Gastrocnemius medialis (tissue), 4 donors: ENCODE measurements at places on chromosomes 7 and 10. TPM values are rescaled to one million over a fixed set of nuclear protein-coding genes. Genes with fewer than 3 reads are reported as not detected.

GRCh38 chr10:119782981-119783664 is 57.3 kb downstream of the INPP5F start:
- no peaks in the 10 kb centered on the region for H3K36me3 ChIP-seq
- DNase-seq: no peak
- H3K27ac ChIP-seq: no peak overlapping the region
- peaks cover 13% of the 10 kb centered on the region for H3K4me1 ChIP-seq
- no peak overlapping the region for H3K4me3 ChIP-seq

DNA sequence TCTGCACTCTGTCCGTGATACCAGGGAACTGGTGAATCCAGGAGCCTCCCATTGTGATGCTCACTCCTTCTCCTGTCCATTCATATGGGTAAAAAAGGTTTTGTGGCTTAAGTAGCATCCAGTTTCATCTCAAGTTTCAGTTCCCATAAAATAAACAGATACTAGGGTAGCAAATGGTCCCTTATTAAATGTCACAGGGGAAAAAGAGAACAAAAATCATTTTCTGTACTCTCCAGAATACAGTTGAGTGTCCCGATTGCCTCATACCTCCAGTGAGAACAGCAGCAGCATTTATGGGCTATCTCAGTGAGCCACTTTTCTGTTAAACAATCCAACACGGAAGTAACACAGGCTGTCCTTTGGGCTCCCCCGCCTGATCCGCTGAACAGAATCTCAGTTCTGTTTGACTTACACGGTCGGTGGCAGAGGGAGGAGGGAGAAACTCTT is 179.6 kb downstream of the CELF2 start:
- DNase-seq: no peak
- no peak overlapping the region for H3K27ac ChIP-seq
- no peaks in the 10 kb centered on the region for H3K27me3 ChIP-seq
- peaks cover 11% of the 10 kb centered on the region for H3K4me1 ChIP-seq
- no peak overlapping the region for H3K4me3 ChIP-seq

The SUN3 gene
- not detected for total RNA-seq

The SAMD9L gene
- 1.2 TPM for total RNA-seq

The SCART1 gene
- total RNA-seq: 0.11 TPM

The KCNMA1 gene
- 96.5 TPM for total RNA-seq

- no peak for DNase-seq
- no peak overlapping the region for H3K4me3 ChIP-seq
- H3K36me3 ChIP-seq: no peaks in the 10 kb centered on the region
- H3K27me3 ChIP-seq: no peaks in the 10 kb centered on the region
- no peak overlapping the region for H3K27ac ChIP-seq
Measured at GRCh38 chr10:121459622-121460453, 138.4 kb downstream of the FGFR2 start.

GRCh38 chr7:91347290-91347689 is 83.1 kb downstream of the FZD1 start:
- no peaks in the 10 kb centered on the region for H3K27me3 ChIP-seq
- H3K27ac ChIP-seq: no peak overlapping the region
- H3K4me1 ChIP-seq: no peaks in the 10 kb centered on the region
- H3K36me3 ChIP-seq: no peaks in the 10 kb centered on the region
- H3K4me3 ChIP-seq: no peak overlapping the region

DNA sequence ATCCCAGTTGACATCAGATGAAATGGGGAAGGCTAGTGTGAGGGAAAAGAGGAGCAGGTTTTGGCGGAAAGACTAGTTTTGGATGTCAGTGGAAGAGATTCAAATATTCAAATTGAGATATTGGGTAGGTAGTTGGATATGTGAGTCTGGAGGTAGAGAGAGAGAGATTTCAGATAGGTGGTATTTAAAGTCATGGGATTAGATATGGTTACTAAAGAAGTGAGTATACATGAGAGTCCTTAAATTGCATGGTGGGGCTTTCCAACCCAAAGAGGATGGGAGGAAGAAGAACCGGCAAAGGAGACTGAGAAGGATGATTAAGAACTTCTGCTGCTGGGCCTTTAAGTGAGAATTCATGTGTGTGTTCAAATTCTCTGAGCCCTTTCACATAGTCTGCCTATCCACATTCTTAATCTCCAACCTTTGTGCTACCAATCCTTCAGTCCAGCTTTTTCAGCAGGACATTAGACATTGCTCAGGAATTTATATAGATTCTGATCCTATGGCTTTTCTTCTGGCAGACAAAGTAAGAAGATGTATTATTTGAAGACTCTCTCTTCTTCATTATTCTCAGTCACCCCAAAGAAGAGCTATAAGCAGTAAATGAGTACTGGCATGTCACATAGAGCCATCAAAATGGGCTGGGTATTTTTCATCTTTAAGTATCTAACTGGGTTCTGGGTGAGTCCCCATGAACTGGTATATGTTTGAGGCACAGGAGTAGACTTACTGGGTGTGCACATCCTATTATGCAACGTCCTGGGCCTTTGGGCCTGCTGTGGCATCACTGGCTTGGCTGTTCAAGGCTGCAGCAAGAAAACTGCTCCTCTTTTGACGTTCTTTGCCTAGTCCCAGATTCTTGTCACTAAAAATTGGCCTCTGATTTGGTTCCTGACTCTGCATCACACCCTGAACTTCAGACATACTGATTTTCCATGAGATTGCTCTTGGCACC is 33.6 kb downstream of the ST7 start:
- no peaks in the 10 kb centered on the region for H3K27me3 ChIP-seq
- H3K4me3 ChIP-seq: no peak overlapping the region
- no peaks in the 10 kb centered on the region for H3K36me3 ChIP-seq
- H3K4me1 ChIP-seq: peaks cover 3% of the 10 kb centered on the region

The C7orf33 gene
- total RNA-seq: not detected

DNA sequence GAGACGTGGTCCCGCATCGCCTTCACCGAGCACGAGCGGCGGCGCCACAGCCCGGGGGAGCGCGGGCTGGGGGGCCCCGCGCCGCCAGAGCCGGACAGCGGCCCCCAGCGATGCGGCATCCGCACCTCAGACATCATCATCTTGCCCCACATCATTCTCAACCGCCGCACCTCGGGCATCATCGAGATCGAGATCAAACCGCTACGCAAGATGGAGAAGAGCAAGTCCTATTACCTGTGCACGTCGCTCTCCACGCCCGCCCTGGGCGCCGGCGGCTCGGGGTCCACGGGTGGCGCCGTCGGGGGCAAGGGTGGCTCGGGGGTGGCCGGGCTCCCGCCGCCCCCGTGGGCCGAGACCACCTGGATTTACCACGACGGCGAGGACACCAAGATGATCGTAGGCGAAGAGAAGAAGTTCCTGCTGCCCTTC is 737 bp downstream of the CNNM2 start:
- H3K27ac ChIP-seq: peak overlapping the region; percentile 98
- no peaks in the 10 kb centered on the region for H3K36me3 ChIP-seq
- DNase-seq: no peak

- no peaks in the 10 kb centered on the region for H3K4me1 ChIP-seq
- no peaks in the 10 kb centered on the region for H3K36me3 ChIP-seq
- DNase-seq: no peak
- H3K4me3 ChIP-seq: no peak overlapping the region
- no peaks in the 10 kb centered on the region for H3K27me3 ChIP-seq
- H3K27ac ChIP-seq: no peak overlapping the region
Measured at GRCh38 chr7:39304178-39304577, 262.0 kb upstream of the YAE1 start.

The FBXL13 gene
- 0.26 TPM for total RNA-seq

DNA sequence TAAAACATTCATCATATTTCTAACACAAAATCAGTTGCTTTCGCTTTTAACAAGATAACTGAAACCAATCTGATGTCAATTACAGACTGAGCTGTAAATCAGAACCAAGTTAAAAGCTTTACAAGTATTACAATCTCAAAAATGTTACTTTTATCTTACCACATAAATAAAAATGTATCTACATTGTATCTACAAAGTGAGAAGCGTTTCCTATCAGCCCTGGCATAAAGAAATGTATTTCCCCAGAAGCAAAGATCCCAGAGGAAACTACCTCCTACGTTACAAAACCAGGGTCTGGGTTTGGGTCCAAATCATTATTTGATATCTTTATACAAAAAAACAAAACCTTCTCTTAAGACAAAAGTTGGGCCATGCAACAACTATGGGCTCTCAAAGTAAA is 2.6 kb downstream of the SMURF1 start:
- H3K36me3 ChIP-seq: no peaks in the 10 kb centered on the region
- no peak for DNase-seq
- H3K4me3 ChIP-seq: peak overlapping the region; percentile 75

- H3K4me1 ChIP-seq: no peaks in the 10 kb centered on the region
- no peaks in the 10 kb centered on the region for H3K36me3 ChIP-seq
- no peak overlapping the region for H3K4me3 ChIP-seq
- no peak overlapping the region for H3K27ac ChIP-seq
- DNase-seq: no peak
Measured at GRCh38 chr10:131082991-131083481, 228.5 kb downstream of the TCERG1L start.

DNA sequence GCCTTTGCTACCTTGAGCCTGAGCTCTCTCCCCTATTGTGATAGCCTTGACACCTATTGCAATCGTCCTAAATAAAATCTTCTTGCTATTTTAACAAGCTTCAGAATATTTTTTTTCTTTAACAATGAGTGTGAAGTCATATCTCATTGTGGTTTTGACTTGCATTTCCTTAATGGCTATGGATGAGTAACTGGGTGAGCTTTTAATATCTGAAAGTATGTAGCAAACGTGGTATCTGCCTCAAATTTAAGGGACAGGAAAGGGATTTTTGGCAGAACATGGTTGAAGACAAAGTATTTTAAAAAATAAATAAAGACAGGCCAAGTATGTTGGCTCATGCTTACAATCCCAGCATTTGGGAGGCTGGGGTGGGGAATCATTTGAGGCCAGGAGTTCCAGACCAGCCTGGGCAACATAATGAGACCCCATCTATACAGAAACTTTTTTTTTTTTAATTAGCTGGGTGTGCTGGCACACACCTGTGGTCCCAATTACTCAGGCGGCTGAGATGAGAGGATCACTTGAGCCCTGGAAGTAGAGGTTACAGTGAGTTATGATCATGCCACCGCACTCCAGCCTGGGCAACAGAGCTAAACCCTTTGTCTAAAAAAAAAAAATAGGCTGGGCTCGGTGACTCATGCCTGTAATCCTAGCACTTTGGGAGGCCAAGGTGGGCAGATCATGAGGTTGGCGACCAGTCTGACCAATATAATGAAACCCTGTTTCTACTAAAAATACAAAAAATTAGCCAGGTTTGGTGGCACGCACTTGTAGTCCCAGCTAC is 319.3 kb upstream of the NRP1 start:
- no peak overlapping the region for H3K4me3 ChIP-seq
- no peak overlapping the region for H3K27ac ChIP-seq
- H3K36me3 ChIP-seq: no peaks in the 10 kb centered on the region
- H3K27me3 ChIP-seq: no peaks in the 10 kb centered on the region
- no peaks in the 10 kb centered on the region for H3K4me1 ChIP-seq

- no peak for DNase-seq
- H3K27ac ChIP-seq: no peak overlapping the region
- no peak overlapping the region for H3K4me3 ChIP-seq
- H3K27me3 ChIP-seq: no peaks in the 10 kb centered on the region
- H3K36me3 ChIP-seq: no peaks in the 10 kb centered on the region
Measured at GRCh38 chr10:14478201-14478600, 147.5 kb upstream of the FRMD4A start.

DNA sequence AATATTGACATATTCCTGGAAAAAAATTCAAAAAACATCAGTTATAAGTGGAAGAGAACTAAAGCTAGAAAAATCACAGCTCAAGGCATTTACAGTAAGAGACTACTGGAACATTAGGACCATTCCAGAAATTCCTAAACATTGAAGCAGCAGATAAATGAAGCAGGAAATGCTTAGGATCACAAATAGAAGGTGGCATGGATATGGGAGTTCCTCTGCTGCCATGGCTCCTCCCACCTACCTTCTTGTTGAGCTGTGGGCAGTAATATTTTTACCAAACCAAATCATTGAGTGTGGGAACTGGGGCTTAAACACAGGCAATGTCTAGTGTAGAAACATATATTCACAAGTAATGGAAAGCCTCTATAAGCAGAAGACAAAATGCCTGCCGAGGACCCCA is 292.8 kb downstream of the ANKRD7 start:
- H3K27ac ChIP-seq: no peak overlapping the region
- H3K4me1 ChIP-seq: no peaks in the 10 kb centered on the region
- no peaks in the 10 kb centered on the region for H3K27me3 ChIP-seq
- no peaks in the 10 kb centered on the region for H3K36me3 ChIP-seq
- H3K4me3 ChIP-seq: no peak overlapping the region
- no peak for DNase-seq

DNA sequence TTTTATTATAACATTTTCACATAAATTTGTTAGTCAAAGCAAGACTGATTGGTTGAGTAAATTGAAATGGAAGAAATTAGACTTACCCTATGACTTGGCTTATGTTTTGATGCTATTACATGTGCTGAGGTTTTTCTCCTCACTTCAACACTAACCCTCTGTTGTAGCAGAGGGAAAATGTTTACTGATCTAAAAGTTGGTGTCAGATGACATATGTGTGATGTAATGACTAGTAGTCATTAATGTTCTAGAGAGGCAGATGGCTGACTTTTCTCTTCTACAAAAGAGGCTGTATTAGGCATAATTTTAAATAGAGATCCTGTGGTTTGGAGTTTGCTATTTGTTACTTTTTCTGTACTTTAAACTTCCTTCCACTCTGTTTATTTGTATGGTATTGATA is 266.0 kb downstream of the BBS9 start:
- H3K27ac ChIP-seq: no peak overlapping the region
- no peaks in the 10 kb centered on the region for H3K4me1 ChIP-seq
- H3K27me3 ChIP-seq: no peaks in the 10 kb centered on the region

- no peak overlapping the region for H3K27ac ChIP-seq
- H3K36me3 ChIP-seq: no peaks in the 10 kb centered on the region
- no peak overlapping the region for H3K4me3 ChIP-seq
Measured at GRCh38 chr7:1707756-1708595, 37.9 kb downstream of the ELFN1 start.

The HABP2 gene
- not detected for total RNA-seq

DNA sequence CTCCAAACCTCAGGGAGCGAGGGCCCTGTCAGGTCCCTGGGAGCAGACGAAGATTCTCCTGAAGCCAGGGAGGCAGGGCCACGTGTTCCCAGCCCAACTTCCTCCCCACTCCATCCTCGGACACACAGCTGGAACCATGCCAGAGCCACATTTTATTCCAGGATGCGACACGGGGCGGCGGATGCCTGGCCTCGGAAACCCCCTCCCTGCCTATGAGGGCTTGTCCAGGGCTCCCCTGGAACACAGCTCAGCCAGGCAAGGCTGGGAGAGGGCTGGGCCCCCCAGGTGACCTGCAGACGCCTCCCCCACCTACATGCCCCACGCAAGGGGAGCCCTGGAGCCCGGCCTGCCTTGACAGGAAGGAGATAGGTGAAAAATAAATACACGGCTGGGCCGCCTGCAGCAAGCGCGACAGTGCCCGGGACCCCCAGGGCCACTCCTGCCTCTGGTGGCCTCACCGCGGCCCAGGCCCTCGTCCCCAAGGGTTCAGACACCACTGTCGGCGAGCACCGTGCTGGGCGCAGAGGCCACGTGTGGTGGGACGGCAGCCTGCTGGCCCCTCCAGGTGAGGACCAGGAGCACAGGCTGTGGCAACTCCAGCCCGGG is 21.5 kb downstream of the GET4 start:
- no peaks in the 10 kb centered on the region for H3K36me3 ChIP-seq
- no peaks in the 10 kb centered on the region for H3K4me1 ChIP-seq
- H3K27me3 ChIP-seq: no peaks in the 10 kb centered on the region
- no peak overlapping the region for H3K27ac ChIP-seq

The BTBD16 gene
- 0.55 TPM for total RNA-seq

GRCh38 chr7:78323118-78323517 is 524.5 kb downstream of the PHTF2 start:
- H3K27ac ChIP-seq: no peak overlapping the region
- no peaks in the 10 kb centered on the region for H3K36me3 ChIP-seq
- H3K4me1 ChIP-seq: no peaks in the 10 kb centered on the region
- no peak for DNase-seq
- no peaks in the 10 kb centered on the region for H3K27me3 ChIP-seq

The MYPN gene
- 233 TPM for total RNA-seq
